Astrocyte of the cerebellum (primary cell): ENCODE measurements at places on chromosomes 16 and 17.

- no peak for DNase-seq
These were observed 82.3 kb downstream of the MARCHF10 start for GRCh38 chr17:62725791-62726249.

- no peak for DNase-seq
These were observed 158.2 kb upstream of the TOX3 start for GRCh38 chr16:52705122-52705521.

DNA sequence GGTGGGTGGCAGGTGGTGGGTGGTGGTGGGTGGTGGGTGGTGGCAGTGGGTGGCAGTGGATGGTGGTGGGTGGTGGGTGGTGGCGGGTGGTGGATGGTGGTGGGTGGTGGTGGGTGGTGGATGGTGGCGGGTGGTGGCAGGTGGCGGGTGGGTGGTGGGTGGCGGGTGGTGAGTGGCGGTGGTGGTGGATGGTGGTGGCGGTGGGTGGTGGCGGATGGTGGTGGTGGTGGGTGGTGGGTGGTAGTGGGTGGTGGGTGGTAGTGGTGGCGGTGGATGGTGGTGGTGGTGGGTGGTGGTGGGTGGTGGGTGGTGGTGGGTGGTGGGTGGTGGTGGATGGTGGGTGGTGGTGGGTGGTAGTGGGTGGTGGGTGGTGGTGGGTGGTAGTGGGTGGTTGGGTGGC, 423.8 kb upstream of the PSMD7 start:
- DNase-seq = no peak

DNA sequence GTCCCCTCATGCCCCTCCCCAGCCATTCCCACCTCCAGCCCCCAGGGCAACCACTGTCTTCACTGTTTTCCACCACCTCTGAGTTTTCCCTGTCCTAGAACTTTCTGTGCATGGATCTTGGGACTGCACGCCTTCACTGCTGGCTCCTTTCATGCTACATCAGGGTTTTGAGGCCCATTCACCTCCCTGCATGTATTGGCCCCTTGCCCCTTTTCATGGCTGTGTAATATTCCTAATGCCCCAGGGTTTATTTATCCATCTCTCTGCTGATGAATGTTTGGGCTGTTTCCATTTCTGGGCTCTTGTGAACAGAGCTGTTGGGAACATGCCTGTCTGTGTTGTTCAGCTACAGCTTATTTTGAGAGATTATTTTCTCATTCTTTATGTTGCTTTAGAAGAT, 205.0 kb downstream of the RBFOX3 start:
- no peak for DNase-seq

- DNase-seq = no peak
These were observed 217.2 kb downstream of the SNX29 start for GRCh38 chr16:12193692-12194091.

DNA sequence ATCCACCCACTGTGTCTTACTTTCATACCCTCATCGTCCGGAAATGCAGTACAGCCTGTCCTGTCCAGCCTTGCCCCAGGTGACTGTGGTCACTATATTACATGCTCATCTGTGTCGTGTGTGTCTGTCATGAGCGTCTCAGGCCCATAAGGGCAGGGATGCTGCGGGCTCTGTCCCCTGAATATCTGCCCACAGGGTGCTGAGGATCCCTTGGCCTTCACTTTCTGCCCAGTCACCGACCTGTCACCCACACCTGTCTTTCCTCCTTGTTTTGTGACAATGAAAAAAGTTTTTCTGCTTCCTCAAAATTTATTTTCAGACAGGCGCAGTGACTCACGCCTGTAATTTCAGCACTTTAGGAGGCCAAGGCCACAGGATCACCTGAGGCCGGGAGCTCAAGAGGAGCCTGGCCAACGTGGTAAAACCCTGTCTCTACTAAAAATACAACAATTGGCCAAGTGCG, 1.4 kb upstream of the CTRB1 start:
- no peak for DNase-seq
